Adipocyte (in vitro differentiated cells): ENCODE measurements at places on chromosomes 11 and 22.

DNA sequence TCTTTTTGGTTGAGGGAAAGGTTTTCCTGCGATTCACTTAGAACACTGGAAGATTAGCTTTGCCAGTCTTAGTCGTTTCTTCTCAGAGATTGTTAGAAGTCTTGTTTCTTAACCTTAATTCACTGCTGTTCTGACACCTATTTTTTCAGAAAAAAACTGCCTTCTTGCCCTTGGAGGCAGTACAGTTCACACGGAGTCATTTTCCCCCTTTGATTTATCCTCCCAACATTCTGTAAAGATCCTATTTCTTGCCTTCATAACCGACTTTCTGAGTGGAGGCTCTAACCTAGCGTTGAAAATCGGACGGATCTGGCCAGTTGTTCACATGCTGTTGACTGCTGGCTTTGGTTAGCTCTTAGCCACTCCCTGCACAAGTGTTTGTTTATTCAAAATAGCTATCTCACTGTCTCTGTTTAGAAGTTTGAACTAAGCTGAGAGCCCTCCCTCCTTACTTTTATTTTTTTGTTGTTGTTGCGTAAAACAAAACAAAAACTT is 737 bp downstream of the BCL2L13 start:
- peak; percentile 88 for DNase-seq

- DNase-seq = no peak
Measured at GRCh38 chr22:43293259-43293654, 49.9 kb downstream of the SCUBE1 start.

DNA sequence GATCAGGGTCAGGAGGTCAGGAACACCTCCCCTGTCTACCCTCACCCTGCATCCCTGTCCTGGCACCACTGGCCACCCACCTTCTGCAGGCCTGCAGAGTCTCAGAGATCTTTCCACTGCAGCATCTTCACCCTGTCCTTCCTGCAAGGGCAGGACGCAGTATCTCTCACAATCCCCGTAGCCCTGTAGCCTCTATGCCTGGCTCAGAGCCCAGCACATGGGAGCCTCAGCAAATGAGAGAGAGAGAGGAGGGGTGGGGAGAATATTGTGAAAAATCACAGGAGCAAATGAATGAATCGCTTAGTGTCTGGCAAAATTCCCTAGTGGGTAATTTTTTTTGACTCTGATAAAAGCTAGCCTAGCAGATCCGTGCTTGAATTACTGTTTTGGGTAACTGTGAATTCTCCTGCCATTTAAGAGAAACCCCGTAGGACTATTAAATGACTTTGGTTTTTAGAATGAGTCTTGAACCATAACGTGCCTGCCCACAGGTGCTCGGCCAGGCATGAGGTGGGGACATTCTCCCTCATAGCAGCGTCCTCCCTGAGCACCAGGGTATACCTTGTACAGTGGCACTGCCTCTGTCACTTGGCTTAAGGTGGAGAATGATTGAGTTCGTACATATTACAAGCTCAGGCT is 91.5 kb downstream of the MORC2 start:
- DNase-seq = peak; percentile 21

DNA sequence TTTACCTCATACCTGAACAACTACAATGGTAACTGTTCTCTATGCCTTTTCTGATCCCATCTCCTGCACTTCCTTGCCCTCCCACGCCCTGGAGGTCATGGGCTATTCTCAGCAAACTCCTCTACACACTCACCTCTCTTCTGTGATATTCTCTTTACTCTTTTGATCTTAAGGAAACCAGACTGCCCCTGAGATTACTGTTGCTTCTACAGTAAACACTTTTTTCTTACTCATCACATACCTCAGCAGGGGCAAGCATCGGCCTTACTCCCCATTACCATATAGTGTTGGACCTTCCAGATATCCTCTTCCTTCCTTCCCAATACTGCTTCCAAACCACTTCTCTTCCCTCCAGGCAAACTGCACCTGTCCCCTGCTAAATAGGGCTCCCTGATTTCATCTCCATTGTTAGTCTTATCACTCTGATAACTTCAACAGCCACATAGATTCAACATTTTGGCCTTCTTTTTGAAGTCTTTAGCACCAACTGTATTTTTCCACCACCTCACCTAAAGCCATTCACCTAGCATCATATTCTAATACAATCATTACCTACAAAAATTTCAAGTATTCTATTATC is 141.2 kb downstream of the RBFOX2 start:
- DNase-seq = no peak
